COLO829 (cell line): ENCODE measurements at places on chromosomes 7 and 10.

DNA sequence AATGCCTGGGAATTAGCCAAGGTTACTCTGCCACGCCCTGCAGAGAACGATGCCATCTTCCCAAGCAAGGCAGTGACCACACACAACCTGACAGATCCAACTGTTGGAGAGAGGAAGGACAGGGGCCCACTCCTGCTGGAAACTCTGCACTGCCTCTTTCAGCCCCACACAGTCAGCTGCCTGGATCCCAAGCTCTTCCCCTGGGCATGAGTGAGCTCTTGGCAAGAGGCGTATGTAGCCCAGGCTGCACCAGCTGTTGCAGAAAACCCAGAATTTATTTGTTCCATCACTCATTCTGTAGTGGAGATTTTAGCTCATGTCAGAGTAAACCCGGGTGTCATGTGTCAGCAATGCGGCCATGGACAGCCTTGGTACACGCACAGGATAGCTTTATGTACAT lies 135.1 kb upstream of the TRIM24 start:
- DNase-seq = no peak

DNA sequence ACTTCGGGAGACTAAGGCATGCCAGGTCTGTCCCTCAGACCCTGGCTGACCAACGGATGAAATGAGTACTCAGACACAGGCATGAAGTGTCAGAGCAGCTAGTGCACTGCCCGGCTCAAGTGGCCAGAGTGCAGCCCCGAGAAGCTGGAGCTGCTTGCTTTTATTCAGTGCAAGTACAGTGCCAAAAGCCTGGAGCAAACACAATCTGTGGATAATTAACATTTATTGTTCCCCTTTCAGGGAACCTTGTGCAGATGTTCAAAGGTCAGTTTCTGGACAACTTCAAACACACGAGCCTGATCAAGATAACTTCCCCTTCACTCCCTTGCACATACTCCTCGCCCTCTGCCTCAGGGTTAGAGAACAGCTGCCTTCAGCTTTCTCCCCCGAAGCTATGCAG lies 7.9 kb upstream of the ATE1 start:
- DNase-seq = no peak

- DNase-seq = no peak
Measured at GRCh38 chr10:119832951-119833350, 39.7 kb downstream of the MCMBP start.

DNA sequence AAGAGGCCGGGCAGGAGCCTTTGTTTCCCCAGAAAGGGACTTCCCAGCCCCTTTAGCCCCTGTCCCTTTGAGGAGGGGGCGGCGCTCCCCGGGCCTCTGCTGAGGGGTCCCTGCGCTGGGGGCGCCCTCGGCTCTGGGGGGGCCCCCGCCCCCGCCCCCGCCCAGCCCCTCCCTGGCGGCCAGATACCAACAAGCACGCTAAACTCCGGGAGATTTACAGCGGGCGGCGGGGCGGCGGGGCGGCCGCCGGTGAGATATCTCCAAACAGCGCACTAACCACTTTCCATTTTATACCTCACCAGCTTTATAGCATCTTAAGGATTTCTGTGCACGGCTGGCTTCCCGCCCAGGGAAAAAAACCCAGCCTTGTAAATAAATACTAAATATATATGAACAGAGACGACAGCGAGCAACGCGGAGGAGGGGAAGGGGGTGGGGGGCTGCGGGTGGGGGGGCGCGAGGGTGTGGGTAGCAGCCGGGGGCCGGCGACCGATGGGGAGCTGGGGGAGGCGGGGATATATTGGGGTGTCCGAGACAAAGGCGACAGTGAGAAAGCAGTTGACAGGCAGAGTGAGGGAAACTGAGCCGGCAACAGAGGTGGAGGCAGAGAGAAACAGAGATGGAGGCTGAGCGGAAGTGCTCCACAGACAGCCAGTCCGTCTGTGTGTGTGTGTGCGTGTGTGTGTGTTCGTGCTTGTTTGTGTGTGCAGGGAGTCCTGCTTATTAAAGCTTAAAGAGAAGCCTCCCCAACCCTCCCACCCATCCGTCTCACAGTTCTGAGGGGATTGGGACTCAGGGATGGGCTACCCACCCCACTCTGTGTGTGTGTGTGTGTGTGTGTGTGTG lies 85.8 kb downstream of the HIF1AN start:
- no peak for DNase-seq
